ENCODE measurements at places on chromosomes 7 and 10. TPM values are rescaled to one million over a fixed set of nuclear protein-coding genes. Genes with fewer than 3 reads are reported as not detected.

Gene ADARB2
- total RNA-seq: 3.0 TPM

Gene MYO1G
- 576 TPM for total RNA-seq

Gene FASTK
- total RNA-seq: 72.7 TPM

Gene ASAH2
- total RNA-seq: 3.6 TPM

Gene WDR86
- total RNA-seq: 1.1 TPM

Gene OR6B1
- total RNA-seq: not detected

Gene CREM
- 157 TPM for total RNA-seq

Gene ZC3HAV1
- total RNA-seq: 133 TPM

Gene HOXA11
- total RNA-seq: not detected

Gene C10orf67
- not detected for total RNA-seq

Gene UTF1
- total RNA-seq: not detected

Gene HGF
- not detected for total RNA-seq

Gene ANKRD61
- total RNA-seq: 0.20 TPM

Gene OR2A5
- total RNA-seq: not detected

Gene ACADSB
- 21.7 TPM for total RNA-seq

Gene KLLN
- 0.95 TPM for total RNA-seq

Gene C10orf53
- not detected for total RNA-seq

Gene PRLHR
- total RNA-seq: not detected

Gene NPSR1
- total RNA-seq: not detected

Gene NOD1
- 22.6 TPM for total RNA-seq

Gene NOBOX
- not detected for total RNA-seq

Gene TUBB8
- not detected for total RNA-seq

Gene GSTK1
- total RNA-seq: 518 TPM

Gene LRRC18
- total RNA-seq: not detected

Gene PRSS37
- not detected for total RNA-seq

Gene NUTM2E
- 0.18 TPM for total RNA-seq

Gene NPC1L1
- not detected for total RNA-seq

Gene MICU1
- 36.1 TPM for total RNA-seq

Gene HTR7
- 0.08 TPM for total RNA-seq

Gene CALHM1
- 0.73 TPM for total RNA-seq

Gene FAM25G
- not detected for total RNA-seq

Gene KIFBP
- 16.4 TPM for total RNA-seq

Gene HOXA9
- total RNA-seq: not detected

Gene SDHAF3
- total RNA-seq: 16.0 TPM

Gene BLNK
- total RNA-seq: not detected

Gene PDZD7
- total RNA-seq: 1.1 TPM

Gene HYAL4
- not detected for total RNA-seq

Gene LRRN3
- 18.0 TPM for total RNA-seq

Gene SEMA3D
- total RNA-seq: not detected

Gene AZGP1
- total RNA-seq: not detected

Gene NRG3
- not detected for total RNA-seq

Gene SPDYE3
- not detected for total RNA-seq

Gene ENTPD1
- total RNA-seq: 29.7 TPM

Gene STAG3
- 12.9 TPM for total RNA-seq

Measured in activated CD4-positive, alpha-beta memory T cell treated with anti-CD3 and anti-CD28 coated beads, Interleukin-2, amount 10 ng/mL, durations not matched to agents 7 days and 5 days (primary cell).